ENCODE measurements at places on chromosomes 7 and 10.

- DNase-seq: no peak
These were observed 16.2 kb downstream of the NPC1L1 start for GRCh38 chr7:44524811-44525388.

DNA sequence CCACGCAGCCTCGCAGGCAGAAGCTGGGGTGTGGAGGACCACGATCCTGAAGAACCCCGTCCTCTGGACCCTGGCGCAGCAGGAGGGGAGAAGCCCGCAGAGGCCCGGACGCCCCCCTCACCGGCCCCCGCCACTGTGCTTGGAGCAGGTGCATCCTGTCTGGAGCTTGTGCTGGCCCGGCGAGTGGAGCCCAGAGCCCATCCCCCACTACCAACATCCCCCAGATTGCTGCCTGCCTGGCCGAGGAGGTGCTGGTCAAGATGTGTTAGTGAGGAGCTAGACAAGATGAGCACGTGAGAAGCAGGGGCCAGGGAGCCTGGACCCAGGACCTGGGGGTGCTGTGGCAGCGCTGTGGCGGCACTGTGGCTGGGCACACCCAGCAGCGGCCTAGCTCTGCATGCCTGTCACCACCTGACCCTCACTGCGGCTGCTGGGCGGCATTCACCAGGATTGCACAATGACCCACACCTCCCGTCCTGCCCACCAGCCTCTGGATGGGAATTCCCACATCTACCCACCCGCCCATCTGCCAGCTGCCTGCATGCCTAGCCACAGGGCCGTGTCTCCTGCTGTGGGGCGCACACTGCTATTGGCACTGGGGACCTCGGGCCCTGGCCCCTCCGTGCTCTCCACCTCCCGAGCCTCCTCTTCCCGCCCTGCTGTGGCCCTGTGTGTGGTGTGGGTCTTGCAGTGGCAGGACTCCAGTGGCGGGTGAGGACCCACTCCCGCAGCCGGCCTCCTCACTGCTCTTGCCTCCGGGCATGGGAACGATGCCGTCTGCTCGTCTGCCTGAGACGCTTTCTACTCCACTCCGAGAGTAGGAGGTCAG, 11.8 kb downstream of the GPR146 start:
- no peak for DNase-seq

- no peak for DNase-seq
These were observed 411.6 kb upstream of the KCND2 start for GRCh38 chr7:119861385-119861784.

DNA sequence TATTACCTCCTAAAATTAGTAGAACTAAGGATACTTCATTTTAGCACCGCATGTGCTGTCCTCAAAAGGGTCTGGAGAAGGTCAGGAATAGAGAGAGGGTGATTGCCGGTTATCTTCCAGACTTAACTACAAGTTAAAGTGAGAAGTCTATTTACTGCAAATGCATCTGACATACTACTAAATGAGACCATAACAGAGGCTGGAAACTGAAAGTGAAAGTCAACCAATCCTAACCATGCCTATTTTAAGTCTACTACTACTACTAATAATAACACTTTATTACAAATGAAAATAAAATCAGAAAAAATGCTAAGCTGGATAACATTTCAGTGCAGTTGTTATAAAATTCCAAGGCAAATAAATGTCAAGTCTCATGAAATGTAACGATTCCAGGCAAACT, 244.7 kb downstream of the KIF20B start:
- no peak for DNase-seq

- no peak for DNase-seq
These were observed 54.1 kb downstream of the ABLIM1 start for GRCh38 chr10:114603948-114604347.

- no peak for DNase-seq
These were observed 225.4 kb downstream of the DKK1 start for GRCh38 chr10:52539463-52539862.

DNA sequence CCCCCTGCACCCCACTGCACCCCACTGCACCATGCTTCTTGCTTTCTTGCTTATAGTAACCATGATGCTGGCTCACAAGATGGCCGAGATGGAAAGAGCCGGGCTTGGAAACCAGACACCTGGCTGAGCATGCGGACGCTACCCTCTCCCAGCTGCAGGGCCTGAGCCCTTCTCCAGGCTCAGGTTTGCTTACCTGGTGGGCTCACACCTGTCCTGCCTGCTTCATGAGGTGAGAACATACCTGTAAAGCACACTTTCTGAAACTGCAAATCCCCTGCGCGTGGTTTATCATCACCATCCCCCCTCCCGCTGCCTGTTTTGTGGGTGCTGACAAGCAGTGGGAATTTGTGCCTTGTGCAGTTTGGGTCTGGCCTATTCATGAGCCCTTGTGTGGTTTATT, 302.7 kb downstream of the GLRX3 start:
- no peak for DNase-seq

- no peak for DNase-seq
These were observed 7.7 kb downstream of the TM9SF3 start for GRCh38 chr10:96579133-96579532.

DNA sequence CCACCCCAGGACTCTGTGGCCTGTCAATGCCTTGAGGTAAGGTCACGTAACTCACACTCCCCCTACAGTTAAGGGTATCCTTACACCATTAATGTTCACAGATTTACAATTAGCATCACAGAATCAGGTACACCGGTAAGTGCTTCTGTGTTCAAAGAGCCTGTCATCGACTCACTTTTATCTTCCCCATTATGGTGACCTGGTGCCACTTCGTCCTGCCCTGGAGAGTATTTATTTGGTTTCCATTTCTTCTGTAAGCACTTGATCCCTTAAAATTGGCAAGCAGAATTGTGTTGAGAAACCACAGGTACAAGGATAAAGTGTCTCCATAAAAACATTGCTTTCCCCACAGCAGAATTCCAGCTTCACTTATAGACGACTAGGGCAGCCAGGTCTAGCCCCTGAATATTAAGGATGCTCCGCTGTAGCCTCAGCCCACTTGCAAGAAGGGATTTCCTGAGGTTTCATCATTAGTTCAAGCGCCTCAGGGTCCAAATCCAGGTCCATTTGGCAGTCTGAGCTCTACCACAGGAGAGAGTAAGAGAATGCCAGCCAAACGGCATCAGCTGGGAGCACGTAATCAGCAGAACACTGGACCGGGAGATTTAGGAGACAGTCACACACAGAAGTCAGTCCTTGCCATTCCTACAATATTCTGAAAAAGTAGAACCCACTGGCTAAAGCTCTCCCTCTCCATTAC, 10.1 kb downstream of the ATXN7L1 start:
- DNase-seq: no peak

DNA sequence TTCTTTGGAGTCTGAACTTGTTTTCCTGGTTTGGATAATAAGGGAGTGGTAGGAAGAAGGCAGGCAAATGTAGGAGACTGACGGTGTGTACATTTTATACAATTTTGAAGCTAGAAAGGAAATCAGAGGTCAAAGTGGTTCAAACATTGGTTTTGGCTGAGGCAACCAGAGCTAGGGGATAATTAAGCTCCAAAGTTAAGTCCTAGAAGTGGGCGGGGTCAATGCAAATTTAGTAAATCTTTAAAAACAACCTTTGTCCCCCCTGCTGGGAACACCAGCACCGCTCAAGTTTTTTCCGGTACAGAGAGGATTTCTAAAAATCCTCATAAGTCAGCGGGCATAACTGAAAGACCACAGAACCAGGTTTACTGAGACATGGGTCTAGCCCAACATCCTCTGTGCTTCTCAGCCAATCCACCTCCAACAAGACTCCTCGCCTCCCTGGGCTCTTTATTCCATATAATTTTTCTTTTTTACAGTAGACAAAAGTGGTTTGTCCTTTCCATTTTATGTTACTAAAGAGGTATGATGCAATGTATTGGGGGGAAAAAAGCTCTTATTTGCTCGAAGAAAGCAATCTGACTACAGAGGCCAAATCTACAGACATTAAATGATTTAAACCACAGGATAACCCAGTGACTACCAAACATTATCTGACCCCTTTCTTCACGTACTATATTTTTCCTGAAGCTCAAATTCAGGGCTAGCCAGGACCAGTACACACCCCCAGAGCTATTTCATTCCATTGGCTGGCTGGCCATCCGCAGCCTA, 1.6 kb downstream of the GLUD1 start:
- DNase-seq: peak; percentile 45

DNA sequence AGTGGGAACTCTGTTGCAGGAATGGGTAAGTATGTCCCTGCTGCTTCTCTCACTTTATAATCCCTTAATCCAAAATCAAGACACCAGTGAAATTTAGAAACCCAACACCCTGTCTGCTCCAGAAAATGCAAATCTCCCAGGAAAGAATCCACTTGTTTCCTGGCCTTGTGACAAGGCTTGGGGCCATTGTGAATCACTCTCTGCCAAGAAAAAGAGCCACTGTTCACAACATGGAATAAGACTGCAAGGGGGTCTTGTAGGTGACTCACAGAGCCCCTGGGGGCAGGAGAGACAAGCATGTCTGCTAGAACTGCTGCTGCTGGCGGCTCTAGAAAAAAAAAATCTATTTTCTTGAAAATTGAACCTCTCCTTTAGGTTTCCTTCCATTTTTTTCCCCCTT, 191.2 kb downstream of the SORCS1 start:
- DNase-seq: no peak

GRCh38 chr10:124354411-124355382, 64.0 kb downstream of the OAT start:
- peak; percentile 40 for DNase-seq

DNA sequence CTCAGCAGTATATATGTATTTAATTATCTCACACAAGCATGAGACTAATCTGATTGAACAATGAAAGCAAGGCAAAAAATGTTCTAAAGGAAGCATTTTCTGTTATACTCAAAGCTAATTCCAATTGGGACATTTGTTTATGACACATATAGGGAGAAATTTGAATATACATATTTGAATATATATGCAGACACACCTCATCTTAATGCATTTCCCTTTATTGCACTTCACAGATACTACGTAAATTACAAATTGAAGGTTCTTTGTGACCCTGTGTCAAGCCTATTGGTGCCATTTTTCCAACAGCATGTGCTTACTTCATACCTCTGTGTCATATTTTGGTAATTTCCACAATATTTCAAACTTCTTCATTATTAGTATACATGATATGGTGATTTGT, 132.1 kb upstream of the STEAP1 start:
- DNase-seq: no peak

DNA sequence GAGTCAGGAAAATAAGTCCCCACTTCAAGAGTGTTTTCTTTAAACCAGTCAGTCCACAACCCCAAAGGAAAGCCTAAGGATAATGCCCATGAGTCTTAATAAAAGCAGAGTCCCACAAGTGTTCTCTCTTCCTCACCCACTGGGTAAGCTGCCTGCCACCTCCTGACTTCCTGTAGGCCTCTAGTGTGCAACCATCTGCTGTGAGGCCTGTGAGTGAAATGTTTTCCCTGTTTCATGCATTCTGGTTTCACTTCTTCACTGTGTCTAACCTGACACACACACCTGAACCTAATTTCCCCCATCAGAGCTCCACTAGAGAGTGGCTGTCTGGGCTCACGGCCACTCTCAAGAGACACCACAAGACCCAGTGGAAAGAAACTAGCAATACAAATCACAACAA, 38.9 kb upstream of the GDF10 start:
- DNase-seq: peak; percentile 40

DNA sequence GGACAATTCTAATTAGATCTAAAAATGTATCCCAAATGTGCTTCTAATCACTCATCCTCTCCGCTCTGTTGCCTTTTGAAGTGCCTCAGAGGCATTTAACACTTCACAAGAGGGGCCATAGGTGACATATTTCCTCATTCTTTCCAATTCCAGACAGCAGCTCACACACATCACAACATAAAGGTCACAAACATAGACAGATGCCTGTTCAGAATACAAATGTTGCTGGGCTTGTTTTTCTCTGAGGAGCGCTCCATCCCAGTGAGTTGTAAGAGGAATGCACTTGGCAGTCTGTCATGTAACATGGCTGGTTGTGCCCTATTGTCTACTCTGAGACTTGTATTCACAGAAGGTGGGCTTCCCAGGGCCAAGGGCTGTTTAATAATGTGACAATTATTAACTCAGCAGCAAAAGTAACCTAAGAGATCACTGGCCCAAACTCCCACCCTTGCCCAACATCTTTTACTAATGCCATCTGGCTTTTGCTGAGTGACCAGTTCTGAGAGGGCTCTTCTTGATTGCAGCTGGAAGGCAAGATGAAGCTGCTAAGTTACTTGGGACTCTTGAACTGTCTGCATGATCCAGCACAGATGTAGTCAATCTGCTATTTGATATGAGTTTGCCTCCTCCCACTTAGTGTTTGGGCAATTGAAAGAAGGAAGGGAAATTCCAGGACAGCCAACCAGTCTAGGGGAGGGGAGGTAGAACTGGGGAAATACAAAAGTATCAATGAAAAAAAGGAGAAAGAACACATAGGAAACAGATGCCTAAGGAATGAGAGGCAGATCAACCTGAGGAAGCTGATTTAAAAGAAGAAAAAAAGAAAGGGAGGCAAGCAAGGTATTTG, 13.6 kb downstream of the PON2 start:
- no peak for DNase-seq

GRCh38 chr10:73841526-73842285, 30.3 kb upstream of the NDST2 start:
- DNase-seq: no peak

DNA sequence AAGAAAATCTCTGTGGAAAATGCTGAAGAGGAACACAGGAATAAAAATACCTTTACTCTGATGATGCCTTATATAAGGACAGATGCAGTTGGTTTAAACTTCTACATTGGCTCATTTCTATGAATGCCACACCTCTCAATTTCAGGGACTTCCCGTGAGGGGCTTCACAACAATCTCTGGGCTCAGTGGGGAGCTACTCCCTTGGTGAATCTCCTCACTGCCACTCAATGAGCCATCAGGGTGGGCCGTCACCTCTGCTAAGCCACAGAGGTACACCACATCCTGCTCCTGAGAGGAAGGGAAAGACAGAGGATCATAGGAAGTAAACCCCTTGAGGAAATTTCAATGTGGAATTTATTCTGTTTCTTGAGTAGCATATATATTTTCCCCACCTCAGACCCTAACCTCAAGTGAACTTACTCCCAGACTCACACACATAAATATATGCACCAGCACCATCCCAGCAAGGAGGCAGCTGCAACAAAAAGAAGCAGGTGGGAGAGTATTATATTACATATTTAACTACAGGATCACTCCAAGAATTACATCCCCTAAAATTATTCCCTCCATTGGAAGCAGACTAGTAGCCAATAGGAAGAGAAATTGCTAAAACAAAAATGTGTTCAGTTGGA, 63.3 kb upstream of the PRSS1 start:
- no peak for DNase-seq
